ENCODE measurements at places on chromosomes 13 and 19.
A peak's percentile ranks its signal among the peaks of the same experiment; 100 is the strongest.

GRCh38 chr19:50312967-50313811, 16.0 kb downstream of the KCNC3 start:
- no peak for DNase-seq

DNA sequence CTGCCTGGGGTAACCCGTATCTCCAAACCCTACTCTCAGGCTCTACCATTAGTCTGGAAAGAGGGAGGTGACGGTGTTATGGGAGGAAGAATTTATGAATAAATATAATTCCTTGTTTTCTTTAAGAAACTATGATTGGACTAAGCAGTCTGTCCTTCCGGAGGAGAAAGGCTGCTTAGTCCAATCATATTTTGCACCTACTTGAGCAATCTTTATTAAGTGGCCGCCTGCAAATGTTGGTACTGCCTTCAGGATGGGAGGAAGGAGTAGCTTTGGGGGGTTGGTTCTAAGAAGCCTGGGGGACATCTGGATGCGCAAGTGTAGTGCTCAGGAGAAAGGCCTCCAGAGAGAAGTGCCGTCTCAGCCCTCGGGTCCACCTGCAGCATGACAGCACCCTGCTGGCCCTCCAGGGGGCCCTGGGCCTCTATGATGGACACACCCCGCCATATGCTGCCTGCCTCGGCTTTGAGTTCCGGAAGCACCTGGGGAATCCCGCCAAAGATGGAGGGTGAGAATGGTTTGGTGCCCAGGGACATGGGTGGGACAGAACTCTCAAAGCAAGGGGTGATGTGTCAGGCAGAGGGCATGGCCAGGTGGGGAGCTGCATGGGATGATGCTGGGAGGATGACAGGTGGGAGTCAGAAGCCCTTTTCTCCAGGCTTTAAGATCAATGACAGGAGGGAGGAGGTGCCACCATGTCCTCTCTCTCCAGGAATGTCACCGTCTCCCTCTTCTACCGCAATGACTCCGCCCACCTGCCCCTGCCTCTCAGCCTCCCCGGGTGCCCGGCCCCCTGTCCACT, 4.1 kb downstream of the ACP4 start:
- no peak for DNase-seq

- no peak for DNase-seq
These were observed 394.3 kb downstream of the PCDH17 start for GRCh38 chr13:58025821-58026220.

GRCh38 chr13:96274046-96274445, 184.1 kb downstream of the HS6ST3 start:
- DNase-seq = no peak

GRCh38 chr19:13843104-13843921, 33.6 kb upstream of the NANOS3 start:
- no peak for DNase-seq

DNA sequence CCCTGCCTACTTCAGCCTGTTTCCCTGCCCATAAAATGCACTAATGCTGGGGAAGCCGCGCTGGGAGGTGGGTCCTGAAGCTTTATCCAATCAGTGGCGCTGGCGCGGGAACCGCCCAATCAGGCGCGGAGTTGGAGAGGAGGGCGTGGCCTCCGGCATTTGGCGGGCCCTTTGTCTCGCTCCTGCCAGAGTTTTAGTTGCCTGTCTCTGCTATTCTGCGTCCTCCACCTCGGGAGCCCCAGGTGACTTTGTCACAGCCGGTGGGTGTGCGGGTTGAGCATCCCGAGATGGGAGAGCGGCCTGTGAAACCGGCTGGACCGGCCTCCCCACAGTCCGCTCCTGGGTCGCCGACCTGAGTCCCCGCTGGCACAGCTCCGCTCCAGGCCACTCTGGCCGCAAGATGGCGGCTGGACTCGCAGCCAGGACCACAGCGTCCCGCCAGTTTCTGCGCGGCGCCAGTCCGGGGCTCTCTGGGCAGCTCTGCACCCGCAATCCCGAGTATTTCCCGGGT, 30.7 kb upstream of the ZNF429 start:
- peak; percentile 79 for DNase-seq

GRCh38 chr19:3798137-3798536, 12.0 kb upstream of the MATK start:
- no peak for DNase-seq

GRCh38 chr13:92739306-92739818, 487.2 kb upstream of the GPC6 start:
- DNase-seq = no peak

DNA sequence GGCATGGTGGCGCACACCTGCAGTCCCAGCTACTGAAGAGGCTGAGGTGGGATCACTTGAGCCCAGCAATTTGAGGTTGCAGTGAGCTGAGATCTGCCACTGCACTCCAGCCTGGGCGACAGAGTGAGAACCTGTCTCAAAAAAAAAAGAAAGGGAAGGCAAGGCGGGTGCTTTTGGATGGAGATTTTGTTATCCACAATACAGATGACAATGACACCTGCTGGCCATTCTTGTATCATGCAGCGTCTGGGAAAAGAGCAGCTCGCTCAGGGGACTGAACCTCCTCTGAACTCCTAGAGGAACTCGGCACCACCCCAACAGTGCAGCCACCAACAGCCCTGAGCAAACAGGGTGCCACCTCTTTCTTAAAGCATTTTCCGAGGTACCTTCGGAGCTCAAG, 22.8 kb downstream of the HAUS8 start:
- no peak for DNase-seq

DNA sequence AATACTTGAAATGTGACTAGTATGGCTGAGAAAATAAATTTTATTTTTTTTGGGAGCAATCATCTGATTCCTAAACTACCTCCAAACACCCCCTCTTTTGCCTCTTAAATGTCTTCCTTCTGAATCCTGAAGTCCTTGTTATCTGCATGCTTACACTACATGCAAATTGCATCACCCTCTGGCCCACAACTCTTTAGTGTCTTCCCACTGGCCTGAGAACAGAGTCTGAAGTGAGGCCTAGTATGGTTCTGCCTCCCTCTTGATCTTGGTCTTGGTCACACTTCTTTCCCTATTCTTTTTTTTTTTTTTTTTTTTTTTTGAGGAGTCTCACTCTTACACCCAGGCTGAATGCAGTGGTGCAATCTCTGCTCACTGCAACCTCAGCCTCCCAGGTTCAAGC, 4.8 kb downstream of the ZNF558 start:
- DNase-seq = no peak

GRCh38 chr19:36106441-36106840, 4.5 kb upstream of the OVOL3 start:
- DNase-seq = no peak

- no peak for DNase-seq
These were observed 6.9 kb downstream of the S1PR5 start for GRCh38 chr19:10510301-10510802.

DNA sequence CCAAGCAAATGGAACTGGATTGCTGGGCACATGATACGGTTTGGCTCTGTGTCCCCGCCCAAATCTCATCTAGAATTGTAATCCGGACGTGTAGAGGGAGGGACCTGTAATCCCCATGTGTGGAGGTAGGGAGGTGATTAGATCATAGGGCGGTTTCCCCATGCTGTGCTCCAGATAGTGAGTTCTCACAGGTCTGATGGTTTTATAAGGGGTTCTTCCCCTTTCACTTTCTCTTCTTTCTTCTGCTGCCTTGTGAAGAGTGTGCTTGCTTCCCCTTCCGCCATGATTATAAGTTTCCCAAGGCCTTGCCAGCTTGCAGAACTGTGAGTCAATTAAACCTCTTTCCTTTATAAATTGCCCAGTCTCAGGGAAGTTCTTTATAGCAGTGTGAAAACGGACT, 32.6 kb upstream of the MTIF3 start:
- no peak for DNase-seq

- no peak for DNase-seq
These were observed 5.0 kb downstream of the MVB12A start for GRCh38 chr19:17424743-17425365.

DNA sequence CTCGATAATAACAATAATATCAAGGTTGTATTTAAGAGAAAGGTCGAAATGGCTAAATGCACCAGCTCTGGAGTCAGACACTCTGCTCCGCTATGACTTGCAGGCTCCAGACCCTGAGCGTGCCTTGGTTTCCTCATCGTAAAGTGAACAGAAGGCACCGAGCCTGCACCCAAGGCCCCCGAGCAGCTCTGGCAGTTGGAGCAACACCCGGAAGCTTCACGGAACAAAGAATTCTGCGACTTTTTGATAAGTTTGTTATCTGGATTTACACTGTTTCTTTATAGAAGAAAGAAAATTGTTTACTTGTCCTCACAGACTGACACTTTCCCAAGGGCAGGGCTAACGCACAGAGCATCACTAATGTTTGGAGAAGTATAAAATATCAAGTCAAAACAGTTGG, 4.4 kb downstream of the GRTP1 start:
- DNase-seq = no peak

DNA sequence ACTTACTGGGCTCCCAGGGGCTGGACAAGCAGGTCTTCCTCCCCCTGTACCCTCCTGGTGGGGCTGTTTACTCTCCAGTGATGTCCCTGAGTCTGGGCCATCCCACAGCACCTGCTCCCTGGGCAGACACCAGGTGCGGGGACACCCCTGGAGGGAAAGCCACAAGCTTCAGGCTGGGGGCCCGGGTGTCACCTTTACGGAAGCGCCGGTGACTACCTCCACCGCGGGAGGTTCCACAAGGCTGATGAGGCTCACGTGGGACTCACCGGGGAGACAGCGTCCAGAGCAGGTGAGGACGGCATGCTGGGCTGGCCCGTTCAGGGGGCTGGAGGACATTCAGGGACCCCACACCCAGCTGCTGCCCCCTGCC, 24.9 kb downstream of the NFILZ start:
- DNase-seq = no peak

DNA sequence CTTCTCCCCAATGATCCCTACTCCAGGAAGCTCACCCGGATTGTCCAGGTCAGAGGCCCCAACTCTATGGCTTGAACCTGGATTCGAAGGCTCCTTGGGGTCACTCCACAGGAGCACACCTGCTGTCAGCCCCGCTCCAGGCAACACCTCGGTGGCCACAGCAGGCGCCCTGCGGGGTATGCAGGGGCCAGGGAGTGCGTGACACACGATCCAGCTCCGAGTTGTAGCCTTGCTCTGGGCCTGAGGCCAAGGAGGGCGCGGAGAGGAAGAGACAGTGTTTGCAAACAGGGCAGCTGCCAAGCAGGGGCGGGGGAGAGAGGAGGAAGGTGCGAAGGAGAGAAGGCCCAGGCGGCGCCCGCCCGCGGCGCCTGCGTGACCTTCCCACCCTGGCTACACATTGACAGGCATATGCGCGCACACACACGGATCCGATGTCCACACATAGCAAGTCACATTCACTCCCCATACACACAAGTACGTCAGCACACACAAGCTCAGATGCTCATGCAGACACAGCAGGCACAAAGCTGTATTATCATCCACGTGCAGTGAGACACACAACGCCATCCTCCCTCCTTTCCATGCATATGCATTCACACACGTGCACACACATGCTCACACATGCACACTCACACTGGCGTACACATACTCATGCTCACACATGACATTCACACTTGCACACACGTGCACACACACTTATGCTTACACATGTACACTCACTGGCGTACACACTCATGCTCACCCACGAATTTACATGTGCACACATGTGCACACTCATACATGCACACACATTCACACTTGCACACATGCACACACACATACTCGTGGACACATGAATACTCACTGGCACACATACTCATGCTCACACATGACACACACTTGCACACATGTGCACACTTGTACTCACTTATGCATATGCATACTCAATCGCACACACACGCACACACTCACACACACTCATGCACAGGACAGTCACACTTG, 10.4 kb downstream of the SBK2 start:
- DNase-seq = no peak

GRCh38 chr13:35039012-35039411, 96.9 kb downstream of the NBEA start:
- DNase-seq = no peak

DNA sequence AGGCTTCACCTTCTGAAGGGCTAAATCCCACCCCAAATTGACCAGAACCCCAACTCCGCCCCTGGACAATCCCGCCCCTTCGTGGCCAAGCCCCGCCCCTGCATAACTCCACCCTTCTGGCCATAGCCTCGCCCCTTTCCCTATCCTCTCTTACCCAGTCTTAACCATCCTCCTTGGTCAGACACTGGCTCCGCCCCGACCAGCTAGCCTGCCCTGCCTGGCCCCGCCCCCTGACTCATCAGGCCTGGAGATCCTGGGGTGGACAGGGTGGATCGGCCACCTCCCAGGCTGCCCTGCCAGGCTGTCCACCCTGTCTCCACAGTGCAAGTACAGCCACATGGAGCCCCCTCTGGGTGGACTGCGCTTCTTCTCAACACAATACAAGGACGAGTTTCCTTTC, 8.0 kb upstream of the ZNF358 start:
- DNase-seq = peak; percentile 55

DNA sequence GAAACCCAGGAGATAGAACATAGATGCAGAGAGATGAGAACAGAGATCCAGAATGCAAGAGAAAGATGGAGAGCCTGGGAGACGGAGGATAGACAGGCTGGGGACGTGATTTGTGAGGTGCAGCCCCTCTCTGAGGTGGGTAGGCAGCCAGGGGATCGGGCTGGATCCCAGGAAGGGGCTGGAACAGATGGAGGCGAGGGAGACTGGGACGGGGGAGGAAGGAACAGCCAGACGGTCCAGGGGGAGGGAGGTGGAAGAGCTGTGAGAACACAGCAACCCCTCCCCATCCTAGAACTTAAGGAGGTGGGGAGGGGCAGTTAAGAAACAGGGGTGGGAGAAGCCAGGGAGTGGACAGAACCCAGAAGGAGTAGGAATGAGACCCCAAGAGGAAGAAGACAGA, 3.1 kb downstream of the SLC17A7 start:
- no peak for DNase-seq

- DNase-seq = no peak
These were observed 63.0 kb downstream of the LRCH1 start for GRCh38 chr13:46615888-46616531.

GRCh38 chr13:100128373-100128772, 39.5 kb downstream of the PCCA start:
- DNase-seq = no peak

Measured in substantia nigra (tissue), 51 donors.